ENCODE measurements at places on chromosomes 11 and 22.

DNA sequence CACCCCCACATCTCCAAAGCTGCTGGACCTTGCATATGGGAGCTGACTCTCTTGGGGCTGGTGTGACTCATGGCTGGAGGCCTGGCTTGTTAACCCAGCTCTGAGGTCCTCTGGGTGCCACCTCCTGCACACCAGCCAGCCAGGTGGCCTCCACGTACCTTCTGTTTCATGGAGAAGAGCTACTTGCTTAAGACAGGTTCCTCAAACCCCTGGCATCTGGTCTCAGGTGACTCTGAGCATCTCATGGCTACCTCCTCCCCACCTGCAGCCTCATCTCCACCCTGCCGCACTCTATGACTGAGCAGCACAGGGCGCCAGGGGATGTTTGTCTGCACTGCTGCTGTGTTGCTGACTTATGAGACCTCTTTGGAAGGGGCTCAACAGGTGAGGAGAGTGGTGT, 55.7 kb downstream of the BCR start:
- DNase-seq, result no peak

DNA sequence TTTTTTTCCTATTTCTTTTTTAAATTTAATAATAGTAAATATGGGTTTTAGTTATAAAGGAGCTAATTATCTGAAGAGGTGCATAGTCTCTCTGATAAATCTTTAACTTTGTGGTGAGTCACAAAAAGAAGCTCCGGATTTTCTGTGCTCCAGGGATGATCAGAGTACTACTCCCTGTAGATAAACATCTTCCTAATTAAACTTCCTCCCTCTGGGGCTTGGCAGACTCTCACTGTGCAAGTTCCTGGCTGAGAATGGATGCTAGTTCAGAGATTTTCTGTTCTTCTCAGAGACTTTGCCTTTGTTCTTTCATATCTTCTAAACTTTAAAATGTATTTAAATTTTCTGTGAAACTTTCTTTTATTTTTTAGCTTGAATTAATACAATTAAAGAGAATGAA, at the start of gene OR10G7:
TSS of gene OR10G7 (minus strand) at position 72 of the 400 bp plus-strand sequence. CDS start 2,324 bp downstream, outside the sequence.
- no peak for DNase-seq

GRCh38 chr11:48270621-48271020, 7.0 kb downstream of the OR4X1 start:
- no peak for DNase-seq

GRCh38 chr11:122068141-122068540, 47.9 kb downstream of the BLID start:
- DNase-seq, result no peak

DNA sequence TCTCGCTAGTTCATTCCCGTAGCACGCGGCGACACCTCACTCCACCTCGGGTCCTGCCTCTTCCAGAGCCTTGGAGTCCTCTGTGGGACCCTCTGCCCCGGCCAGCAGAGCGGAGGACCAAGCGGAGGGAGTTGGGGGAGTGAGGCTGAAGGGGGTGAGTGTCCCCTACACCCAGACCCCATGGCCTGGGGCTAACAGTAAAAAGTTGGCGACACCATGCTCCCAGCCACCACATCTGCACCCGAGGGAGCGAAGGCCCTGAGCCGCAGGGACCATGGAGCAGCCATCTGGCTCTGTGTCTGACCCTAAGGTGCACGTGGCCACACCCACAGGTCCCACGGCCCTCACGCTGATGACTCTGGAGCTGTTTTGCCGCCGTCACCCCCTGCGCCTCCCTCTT, 293.8 kb downstream of the BRD1 start:
- DNase-seq, result no peak

- no peak for DNase-seq
Observed at GRCh38 chr11:19872512-19873145, 160.0 kb downstream of the NAV2 start.

DNA sequence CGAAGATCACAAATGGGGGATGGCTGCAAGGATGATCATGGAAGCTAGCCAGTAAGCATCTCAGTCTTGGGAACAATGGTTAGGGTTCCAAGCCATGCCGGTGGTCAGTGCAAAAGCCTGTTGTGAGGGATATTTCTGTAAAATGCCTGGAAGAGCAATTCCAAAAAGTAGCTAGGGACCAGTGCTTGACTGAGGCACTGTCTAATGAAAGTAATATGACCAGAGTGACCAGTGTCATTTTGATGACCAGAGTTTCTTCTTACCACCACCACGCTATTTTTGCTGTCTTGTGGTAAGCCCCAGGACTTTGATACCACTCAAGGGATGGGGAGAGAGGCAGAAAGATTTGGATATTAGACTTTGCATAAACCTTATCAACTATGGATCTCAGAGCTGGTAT, 18.4 kb downstream of the GDPD4 start:
- no peak for DNase-seq

Data from NCI-H226 (cell line).